ENCODE measurements at places on chromosomes 11 and 22.

- no peak overlapping the region for H3K4me3 ChIP-seq
- peaks cover 14% of the 10 kb centered on the region for H3K4me1 ChIP-seq
- H3K27me3 ChIP-seq = no peaks in the 10 kb centered on the region
- no peak overlapping the region for H3K27ac ChIP-seq
- DNase-seq = no peak
Observed at GRCh38 chr11:87351676-87352075, 313.9 kb downstream of the TMEM135 start.

GRCh38 chr11:81569999-81570398 is 1163.7 kb downstream of the FAM181B start:
- no peak for DNase-seq
- no peaks in the 10 kb centered on the region for H3K4me1 ChIP-seq
- no peaks in the 10 kb centered on the region for H3K36me3 ChIP-seq
- H3K27ac ChIP-seq = no peak overlapping the region
- no peak overlapping the region for H3K4me3 ChIP-seq
- no peaks in the 10 kb centered on the region for H3K27me3 ChIP-seq

- no peak overlapping the region for H3K4me3 ChIP-seq
- H3K27ac ChIP-seq = no peak overlapping the region
- H3K4me1 ChIP-seq = peaks cover 26% of the 10 kb centered on the region
- no peak for DNase-seq
- H3K27me3 ChIP-seq = no peaks in the 10 kb centered on the region
Observed at GRCh38 chr11:56889986-56890385, 98.7 kb upstream of the OR5AK2 start.

- DNase-seq = no peak
- no peak overlapping the region for H3K4me3 ChIP-seq
- H3K27ac ChIP-seq = no peak overlapping the region
- no peaks in the 10 kb centered on the region for H3K4me1 ChIP-seq
- H3K36me3 ChIP-seq = no peaks in the 10 kb centered on the region
Observed at GRCh38 chr11:32884770-32885384, 7.7 kb upstream of the QSER1 start.

- H3K27ac ChIP-seq = no peak overlapping the region
- H3K4me3 ChIP-seq = no peak overlapping the region
- no peaks in the 10 kb centered on the region for H3K27me3 ChIP-seq
- peaks cover 5% of the 10 kb centered on the region for H3K4me1 ChIP-seq
- DNase-seq = no peak
Observed at GRCh38 chr11:61442616-61443015, 12.7 kb downstream of the SDHAF2 start.

- no peak for DNase-seq
- no peaks in the 10 kb centered on the region for H3K36me3 ChIP-seq
- no peak overlapping the region for H3K27ac ChIP-seq
- H3K4me3 ChIP-seq = no peak overlapping the region
Observed at GRCh38 chr11:19978668-19979518, 181.4 kb downstream of the DBX1 start.

All from suprapubic skin (tissue), 4 donors.